ENCODE measurements at places on chromosomes 13 and 19.

DNA sequence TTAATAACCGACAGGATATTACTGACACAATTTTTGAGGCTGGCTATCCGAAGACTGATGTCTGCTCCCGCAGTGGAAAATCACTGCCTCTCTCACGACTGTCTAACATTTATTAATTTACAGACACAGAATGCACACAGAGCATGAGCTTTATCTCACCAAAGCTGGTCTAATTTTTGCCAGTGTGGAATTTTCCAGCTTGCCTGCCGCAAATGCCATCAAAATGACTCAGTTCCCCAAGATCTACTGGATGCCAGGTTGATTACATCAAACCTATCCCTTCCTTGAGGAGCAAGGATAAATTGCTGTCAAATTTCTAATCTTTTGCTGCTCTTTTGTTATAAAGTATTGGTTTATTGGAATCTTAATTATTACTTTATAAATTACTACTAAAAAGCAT is 1775.1 kb upstream of the PCDH20 start:
- DNase-seq: no peak

DNA sequence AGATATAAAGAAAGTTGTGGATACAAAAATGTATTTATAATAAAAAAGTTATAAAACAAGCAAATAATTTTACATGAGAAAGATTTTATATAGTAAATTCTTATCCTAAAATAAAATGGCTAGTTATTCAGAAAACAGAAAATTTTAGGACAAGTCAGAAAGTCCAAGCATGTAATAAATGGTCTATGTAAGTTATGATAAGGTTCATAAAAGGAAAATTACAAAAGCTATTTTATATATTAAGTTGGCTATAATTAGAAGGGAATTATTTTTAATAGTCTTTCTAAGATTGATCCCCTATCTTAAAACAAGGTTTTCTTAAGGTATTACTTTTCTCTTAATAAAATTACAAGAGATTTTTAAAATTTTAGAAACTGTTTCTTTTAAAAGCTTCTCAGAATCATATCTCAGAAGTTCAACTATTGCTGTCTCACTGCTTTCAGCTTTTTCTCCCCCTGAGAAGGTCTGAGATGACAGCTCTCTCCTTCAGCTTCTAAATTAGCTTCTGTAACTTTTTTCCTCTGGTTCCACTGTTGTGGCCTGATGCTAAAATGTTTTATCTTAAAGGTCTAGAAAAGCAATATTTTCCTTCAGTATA is 8.7 kb downstream of the CCDC169 start:
- no peak for DNase-seq

DNA sequence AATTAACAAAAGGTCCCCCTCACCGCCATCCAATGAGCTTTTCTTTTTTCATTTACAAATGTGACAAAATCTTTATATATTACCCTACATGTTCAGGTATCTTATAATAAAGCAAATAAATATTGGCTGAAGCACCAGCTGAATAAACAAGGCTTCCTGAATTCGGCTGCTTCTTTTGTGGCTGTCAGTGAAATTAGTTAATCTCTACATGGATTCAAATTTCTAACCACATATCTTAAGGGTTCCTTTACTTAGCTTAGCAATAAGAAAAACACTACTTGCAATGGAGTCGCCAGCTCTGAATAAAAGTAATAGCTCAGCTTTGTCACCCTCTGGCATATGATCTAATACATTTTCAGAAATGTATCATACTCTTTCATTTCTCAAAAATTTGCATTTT is 104.3 kb downstream of the CCNA1 start:
- DNase-seq: no peak

DNA sequence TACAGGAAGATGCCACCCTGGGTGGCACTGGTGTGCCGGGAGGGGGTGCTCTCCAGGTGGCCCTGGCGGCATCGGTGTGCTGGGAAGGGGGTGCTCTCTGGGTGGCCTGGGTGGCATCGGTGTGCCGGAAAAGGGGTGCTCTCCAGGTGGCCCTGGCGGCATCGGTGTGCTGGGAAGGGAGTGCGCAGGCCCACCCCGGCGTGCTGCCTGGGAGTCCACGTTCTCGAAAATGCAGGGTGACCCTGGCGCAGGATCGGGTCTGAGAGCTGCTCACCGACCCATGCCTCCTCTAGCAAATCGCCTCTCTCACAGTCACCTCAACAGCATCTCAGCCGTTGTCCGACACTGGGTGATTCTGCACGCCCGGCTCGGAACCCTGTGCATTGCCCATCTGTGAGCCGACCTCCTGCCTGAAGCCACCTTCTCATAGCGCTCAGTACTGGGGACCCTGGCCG is 36.4 kb downstream of the RASA3 start:
- no peak for DNase-seq

- no peak for DNase-seq
These were observed 110.4 kb upstream of the KL start for GRCh38 chr13:32905864-32906180.

GRCh38 chr13:44212633-44213396 is 160.8 kb upstream of the SERP2 start:
- DNase-seq: no peak

DNA sequence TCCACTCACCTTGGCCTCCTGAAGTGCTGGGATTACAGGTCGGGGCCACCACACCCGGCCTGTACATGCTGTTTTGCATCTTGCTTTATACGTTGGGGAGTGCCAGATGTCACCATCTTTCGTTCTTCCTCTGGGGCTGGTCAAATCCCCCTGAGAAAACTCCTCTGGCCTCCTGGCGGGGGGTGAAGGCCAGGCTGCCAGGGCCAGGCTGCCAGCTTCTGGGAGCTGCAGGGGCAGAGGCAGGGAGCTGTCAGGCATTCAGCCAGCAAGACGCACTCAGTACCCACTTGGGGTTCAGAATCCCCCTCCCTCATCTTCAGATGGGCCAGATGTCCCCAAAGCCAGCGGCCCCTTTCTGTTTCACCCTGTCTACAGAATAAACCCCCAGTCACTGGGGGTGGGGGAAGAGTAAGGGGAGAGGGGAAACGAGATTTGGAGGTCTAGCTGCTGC is 16.1 kb downstream of the ZSWIM9 start:
- DNase-seq: no peak

- peak; percentile 96 for DNase-seq
These were observed at the start of gene PLIN3 for GRCh38 chr19:4867534-4868285. TSS of gene PLIN3 (minus strand) at chr19:4867667. CDS start at chr19:4861394, 6,273 bp downstream.

GRCh38 chr19:18194554-18195238 is 1.7 kb downstream of the MPV17L2 start:
- DNase-seq: no peak

GRCh38 chr19:56927791-56928207 is 87.3 kb upstream of the PEG3 start:
- no peak for DNase-seq

GRCh38 chr13:63086286-63086685 is 1670.6 kb upstream of the PCDH20 start:
- DNase-seq: no peak

GRCh38 chr13:84933797-84934196 is 865.4 kb downstream of the SLITRK6 start:
- DNase-seq: no peak

- DNase-seq: no peak
These were observed 24.4 kb downstream of the CERS1 start for GRCh38 chr19:18871543-18871942.

DNA sequence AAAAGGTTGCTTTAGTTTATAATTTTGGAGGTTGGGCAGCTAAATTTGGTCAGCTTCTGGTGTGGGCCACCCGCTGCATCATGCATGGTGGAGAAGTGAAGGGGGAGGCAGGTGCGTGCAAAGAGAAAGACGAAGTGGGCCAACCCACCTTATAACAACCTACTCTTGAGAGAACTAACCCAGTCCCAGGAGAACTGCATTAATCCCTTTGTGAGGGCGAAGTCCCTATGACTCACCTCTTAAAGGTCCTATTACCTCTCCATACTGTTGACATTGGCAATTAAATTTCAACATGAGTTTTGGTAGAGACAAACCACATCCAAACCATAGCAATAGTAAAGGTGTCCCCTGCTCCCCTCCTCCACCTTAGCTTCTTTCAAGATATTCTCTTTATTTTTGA is 7.7 kb upstream of the FGF9 start:
- no peak for DNase-seq

DNA sequence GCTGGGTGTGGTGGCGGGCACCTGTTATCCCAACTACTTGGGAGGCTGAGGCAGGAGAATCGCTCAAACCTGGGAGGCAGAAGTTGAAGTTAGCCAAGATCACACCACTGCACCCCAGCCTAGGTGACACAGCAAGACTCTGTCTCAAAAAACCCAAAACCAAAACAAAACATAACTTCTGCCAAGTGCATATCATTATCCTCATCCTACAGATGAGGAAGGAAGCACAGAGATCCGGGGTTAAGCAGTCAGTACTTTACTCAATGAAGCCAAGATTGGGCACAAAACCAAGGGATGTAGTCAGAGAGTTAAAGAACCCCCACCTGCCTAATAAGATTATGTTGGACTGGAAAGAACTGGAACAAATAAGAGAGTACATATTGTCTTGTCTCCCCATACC is 5.5 kb upstream of the TMTC4 start:
- DNase-seq: no peak

DNA sequence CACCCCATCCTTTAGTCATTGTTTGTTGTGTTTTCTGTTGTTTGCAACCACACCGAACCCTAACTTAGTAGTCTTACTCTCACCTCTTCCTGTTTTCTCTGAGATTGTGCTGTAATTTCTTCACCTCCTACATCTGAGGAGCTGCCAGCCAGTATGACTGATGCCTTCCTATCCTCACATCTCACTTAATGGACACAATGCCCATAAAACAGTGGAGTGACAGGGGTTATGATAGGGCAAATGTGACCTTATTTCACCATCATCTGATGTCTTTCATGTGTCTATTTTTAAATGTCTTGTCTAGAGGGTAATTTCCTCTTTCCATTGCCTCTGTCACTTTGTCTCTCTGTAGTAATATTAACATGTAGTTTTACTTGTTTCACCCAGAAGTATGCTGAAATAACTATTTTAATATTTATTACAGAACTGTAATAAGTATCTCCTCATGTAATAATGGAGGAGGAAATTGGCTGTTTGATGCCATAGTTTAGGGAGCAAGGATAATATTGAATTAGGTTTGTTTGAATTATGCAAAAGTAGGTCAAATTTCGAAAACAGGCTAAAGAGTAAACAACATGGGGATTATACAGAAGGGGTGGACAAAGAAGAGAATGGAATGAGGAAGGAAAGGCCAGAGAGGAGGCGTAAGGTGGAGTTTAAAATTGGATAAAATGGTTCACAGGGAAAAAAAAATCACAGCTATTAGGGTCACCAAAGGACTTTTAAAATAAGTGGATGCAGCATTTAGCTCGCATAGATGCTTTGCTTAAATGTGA is 103.5 kb upstream of the SPRY2 start:
- no peak for DNase-seq

DNA sequence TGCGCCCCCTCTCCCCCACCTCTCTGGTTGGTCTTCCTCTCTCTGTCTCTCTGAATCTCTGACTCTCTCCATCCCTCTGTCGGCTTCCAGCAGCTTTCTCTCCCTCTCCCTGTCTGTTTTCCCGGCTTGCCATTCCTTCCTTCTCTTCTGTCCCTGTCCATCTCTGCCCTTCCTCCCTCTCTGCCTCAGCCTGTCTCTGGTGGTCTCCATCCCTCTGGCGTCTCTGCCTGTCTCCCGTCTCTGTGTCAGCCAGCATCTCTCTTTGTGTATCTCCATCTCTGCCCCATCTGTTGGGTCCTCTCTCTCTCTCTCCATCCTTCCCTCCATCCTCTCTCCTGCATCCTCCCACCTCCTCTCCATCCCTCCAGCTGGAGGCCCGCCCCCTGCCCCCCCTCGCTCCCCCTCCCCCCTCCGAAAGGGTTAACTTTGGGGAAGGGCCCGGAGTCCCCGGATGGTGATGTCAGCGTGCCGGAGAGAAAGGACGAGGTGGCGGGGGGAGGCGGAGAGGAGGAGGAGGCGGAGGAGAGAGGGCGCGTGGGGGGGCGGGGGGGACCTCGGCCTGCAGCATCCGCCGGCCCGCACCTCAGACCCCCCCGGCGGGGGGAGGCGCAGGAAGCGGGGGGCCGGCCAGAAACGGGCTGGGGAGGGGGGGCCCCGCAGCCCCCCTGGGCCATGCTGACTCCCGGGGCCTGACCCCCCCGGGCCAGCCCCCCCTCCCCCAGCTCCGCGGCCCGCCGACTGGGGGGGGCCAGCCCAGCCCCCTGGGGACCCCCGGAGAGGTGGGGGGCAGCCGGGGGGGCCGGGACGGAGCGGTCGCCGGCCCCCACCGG is at the start of gene BRSK1:
Gene BRSK1 (plus strand): TSS at position 450 of the 830 bp plus-strand sequence. CDS start 446 bp downstream, outside the sequence.
- DNase-seq: no peak

DNA sequence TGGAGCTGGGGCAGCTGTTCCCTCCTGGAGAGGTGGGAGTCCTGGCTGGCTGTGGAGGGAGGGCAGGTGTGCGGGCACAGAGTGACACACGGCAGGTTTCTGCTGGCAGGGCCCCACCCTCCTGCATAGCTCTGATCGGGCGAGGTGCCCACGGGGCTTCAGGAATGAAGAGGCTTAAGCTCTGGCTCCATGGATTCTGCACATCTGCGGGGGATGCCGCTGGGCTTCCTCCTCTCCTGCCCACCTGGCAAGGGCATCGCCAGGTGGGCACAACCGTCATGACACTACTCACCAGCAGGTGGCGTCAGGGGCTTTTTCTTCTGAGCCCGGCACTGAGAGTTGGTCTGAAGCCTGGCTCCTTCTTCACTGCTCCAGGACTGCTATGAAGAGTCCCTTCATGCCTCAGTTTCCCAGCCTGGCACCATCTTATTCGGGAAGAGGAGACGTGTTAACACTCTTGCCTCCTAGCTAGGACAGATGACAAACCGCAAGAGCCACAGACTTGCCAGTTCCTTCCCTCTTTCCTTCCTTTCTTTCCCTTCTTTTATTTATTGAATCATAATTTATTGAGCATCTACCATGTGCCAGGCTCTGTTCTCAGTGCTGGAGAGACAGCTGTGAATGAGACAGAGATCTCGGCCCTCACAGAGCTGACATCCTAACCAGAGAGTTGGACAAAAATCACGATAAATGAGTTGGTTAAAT is 15.2 kb upstream of the PAK4 start:
- peak; percentile 69 for DNase-seq

DNA sequence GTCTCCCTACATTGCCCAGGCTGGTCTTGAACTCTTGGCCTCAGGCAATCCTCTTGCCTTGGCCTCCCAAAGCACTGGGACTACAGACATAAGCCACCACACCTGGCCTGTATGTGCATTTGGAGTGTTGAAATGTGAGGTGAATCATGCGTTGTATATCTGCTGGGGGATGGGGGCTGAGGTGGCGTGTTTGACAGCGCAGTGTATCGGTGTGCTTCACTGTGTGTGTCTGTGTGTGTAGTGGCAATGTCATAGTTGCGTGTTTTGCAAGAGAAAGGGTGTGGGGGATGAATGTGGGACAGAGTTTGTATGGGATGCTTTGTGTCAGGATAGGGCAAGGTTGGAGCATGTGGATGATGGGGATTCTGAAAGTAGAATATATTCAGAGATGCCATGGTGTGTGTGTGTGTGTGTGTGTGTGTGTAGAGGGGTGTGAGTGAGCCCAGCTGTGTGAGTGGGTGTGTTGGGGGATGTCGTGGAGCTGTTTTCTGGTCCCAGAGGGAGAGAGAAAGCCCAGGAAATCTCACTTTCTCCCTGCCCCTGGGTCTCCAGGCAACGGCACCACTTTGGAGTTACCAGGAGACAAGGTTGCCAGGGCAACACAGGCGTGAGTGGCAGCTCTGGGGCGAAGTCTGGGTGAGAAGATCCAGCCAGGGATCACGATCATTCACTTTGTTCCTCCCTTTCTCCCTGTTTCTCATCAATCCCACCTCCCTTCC is 1.1 kb upstream of the SWSAP1 start:
- no peak for DNase-seq
